ENCODE measurements at places on chromosomes 3 and 15.

GRCh38 chr3:118970819-118971218 lies 63.8 kb downstream of the IGSF11 start:
- no peak for DNase-seq

GRCh38 chr15:63497642-63498467 lies 6.5 kb upstream of the USP3 start:
- no peak for DNase-seq

DNA sequence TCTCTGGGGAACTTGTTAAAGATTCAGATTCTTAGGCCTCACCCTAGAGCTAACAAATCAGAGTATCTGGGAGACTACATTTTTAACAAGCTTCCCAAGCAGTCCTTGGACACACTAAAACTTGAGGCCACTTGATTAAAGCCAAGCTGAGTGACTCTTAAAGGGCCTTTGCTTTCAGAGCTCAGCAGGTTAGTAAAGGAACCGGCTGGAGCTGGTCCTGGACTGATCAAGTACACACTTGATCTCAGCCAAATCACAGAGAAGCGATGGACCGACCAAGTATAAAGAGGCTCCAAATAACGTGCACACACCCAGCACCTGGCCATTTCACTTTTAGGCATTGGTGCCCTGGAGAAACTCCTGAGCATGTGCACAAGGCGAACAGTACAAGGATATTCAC lies 12.9 kb upstream of the TM6SF1 start:
- no peak for DNase-seq

GRCh38 chr15:57085267-57085666 lies 166.8 kb downstream of the TCF12 start:
- no peak for DNase-seq

DNA sequence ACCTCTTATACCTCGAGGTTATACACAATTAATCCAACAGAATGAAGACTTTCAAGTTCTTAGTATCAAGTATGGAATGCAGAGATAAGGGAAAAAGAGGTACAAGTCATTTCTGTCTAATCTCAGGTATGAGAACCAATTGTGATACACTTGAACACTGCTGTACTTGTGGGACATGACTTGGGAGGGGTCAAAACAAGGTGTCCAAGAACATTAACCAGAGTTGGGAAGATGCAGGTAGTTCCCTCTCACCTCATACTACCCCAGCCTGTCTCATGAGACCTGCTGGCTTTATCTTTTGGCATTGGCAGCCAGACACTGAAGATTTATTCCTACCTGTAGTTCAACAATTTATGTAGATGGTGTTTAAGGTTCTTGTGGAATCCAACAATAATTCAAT lies 209.7 kb downstream of the NR1D2 start:
- DNase-seq: no peak

DNA sequence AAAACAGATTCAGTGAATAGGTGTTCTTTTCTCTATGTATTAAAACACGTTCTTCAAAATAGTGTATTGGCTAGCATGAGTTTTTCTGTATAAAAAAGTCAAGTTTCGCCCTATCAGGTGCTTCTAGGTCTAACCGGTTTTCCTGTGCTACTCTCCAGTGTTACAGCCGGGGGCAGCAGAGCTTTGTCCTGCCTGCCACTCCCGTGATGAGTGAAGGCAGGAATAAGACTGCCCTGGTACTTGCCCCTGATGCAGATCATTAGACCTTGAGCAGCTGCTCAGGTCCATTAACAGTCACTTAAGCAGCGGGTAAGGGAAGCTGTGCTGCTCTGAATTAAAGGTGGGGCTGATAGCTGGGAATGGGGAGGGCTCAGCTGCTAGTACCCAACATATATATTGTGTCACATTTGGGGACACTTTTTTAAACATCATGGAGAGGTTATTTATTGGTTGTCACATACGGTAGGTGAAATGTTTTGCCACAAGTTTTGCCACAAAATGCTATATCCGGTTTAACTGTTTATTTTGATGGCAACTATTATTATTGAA lies 1.3 kb upstream of the UNC13C start:
- DNase-seq: no peak

GRCh38 chr15:52438047-52438446 lies 90.6 kb downstream of the MYO5A start:
- no peak for DNase-seq

- no peak for DNase-seq
Measured at GRCh38 chr3:34178415-34178814, 380.0 kb downstream of the PDCD6IP start.

DNA sequence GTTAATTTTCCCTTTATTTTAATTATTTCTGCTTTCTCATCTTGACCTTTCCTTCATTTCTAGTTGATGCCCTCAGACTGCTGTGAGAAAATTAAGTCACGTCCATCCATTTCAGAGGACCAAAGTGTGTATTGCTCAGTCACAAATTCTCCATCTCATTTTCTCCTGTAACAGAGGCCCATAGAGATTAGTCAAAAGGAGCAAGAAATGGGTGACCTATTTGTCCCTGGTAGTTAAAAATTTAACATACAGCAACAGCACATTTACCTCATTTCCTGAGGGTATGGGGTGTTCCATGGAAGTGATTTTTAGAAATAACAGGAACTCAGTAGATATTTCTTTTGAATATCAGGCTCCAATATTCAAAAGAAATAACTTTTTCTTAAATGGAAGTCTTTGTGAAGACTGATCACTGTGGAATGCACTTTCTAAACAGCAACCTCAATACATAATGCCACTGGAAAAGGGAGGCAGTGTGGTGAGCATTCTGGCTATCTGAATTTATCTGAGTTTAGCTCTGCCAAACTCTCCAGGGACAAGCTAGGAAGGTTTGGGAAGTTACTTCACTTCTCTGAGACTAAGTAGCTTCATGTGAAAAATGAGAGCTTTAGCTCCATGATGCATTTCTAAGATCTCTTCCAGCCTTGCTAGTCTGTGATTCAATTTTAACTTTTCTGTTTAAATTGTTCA lies 808.2 kb downstream of the SQOR start:
- no peak for DNase-seq

DNA sequence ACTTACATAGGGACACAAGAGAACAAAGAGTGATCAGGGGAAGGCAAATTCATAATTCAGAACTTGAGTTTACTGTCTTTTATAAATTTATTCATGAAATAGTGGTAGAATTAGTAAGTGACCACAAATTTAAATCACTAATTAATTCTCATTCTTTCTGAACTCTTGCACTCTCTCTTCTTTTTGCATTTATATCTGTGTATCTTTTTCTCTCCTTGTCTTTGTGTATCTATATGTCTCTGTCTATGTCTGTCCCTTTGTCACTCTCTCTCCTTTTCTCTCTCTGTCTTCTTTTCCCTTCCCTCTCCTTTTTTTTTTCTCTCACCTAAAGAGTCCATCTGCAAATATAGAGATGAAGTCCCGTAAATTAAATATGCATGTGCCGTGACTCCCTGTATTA lies 31.5 kb downstream of the RBMS3 start:
- no peak for DNase-seq

GRCh38 chr3:115974940-115975339 lies 351.6 kb downstream of the GAP43 start:
- DNase-seq: no peak

GRCh38 chr3:72679540-72680198 lies 168.6 kb downstream of the SHQ1 start:
- no peak for DNase-seq

GRCh38 chr15:71559616-71560015 lies 250.7 kb upstream of the NR2E3 start:
- DNase-seq: no peak

DNA sequence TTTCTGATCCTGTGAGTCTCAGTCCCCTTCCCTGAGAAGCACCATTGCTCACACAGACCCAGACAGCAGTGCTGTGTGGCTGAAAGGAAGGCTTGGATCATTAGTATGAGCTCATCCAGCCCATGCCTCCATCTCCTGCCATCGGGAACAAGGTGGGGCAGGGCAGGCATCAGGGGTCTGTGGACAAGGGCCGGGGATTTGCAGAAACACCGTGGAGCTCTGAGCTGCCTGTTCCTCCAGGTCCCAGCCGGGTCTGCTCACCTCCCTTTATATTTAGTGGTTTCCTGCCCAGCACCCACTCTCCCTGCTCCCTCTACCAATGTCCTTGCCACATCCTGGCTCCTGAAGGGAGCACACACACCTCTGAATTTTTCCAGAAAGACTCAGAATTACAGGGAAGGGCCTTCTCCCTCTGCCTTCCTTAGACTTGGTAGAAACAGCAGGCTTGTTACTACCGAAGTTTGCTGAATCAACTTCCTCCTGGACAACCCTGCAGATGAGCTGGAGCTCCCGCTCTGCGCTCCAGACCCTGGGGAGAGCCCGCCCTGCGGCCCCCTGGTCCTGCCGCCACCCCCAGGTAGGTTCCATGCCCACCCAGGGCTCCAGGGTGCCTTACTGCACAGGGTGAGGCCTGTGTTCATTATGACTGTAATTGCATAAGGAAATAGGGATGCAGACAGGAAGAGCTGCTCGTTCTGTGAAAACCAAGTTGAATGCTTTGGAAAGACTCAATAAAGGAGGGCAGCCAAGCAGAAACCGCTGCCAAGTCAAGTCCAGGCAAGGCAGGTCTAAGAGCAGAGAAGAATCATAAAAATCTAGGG lies 128.1 kb downstream of the NSMCE3 start:
- DNase-seq: no peak

DNA sequence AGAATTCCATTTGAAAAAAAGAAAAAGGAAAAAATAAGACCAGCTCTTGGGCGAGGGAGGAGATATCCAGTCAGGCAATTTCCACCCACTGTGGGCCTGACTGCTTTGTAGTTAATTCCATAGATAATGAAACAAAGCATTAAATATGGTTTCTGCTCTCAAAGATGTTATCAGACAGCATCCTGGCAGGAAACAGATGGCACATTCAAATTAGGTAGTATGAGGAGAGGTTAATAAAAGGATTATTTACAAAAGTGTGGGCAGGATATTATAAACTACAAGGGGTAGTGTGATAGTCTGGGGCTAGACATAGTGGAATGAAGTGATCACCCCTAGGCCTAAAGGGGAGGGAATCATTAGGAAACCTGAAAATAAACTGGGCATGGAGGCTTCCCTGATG lies 193.2 kb downstream of the CLSTN2 start:
- DNase-seq: no peak

GRCh38 chr3:128098234-128098633 lies 25.4 kb downstream of the RUVBL1 start:
- no peak for DNase-seq

GRCh38 chr3:176167272-176167671 lies 1030.0 kb downstream of the TBL1XR1 start:
- DNase-seq: no peak

GRCh38 chr3:56147354-56147753 lies 320.9 kb downstream of the ERC2 start:
- DNase-seq: no peak

GRCh38 chr15:88794001-88794400 lies 9.2 kb upstream of the ACAN start:
- no peak for DNase-seq

GRCh38 chr3:57700737-57701136 lies 7.9 kb upstream of the DENND6A start:
- no peak for DNase-seq

- no peak for DNase-seq
Measured at GRCh38 chr3:125606291-125606690, 11.0 kb upstream of the OSBPL11 start.

- DNase-seq: no peak
Measured at GRCh38 chr3:24287755-24288450, 206.7 kb downstream of the THRB start.

GRCh38 chr3:4976109-4976508 lies 3.1 kb upstream of the BHLHE40 start:
- DNase-seq: no peak

- no peak for DNase-seq
Measured at GRCh38 chr3:161489395-161489794, 7.2 kb upstream of the OTOL1 start.

GRCh38 chr3:156131241-156131640 lies 10.9 kb downstream of the KCNAB1 start:
- DNase-seq: no peak

- no peak for DNase-seq
Measured at GRCh38 chr15:101050623-101051290, 131.6 kb downstream of the LRRK1 start.

- no peak for DNase-seq
Measured at GRCh38 chr15:68318931-68319909, 41.7 kb downstream of the FEM1B start.

GRCh38 chr3:125643172-125643571 lies 47.9 kb upstream of the OSBPL11 start:
- DNase-seq: no peak

DNA sequence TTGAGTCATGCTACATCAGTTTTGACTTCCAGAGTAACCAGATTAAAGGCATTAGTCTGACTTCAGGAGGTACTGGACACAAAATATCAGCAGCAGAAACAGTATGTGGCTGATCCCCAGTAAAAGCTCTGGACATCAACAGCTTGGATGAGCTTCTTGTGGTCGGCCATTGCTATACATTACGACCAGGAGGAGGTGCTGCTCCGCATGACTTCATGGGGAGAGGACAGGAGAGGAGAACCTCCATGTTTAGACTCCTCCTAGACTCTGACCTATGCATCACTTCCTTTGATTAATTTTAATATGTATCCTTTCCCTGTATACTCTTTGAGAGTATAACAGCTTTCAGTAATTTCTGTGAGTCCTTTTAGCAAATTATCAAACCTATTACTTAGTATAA lies 285.6 kb upstream of the ARHGEF26 start:
- DNase-seq: no peak

- no peak for DNase-seq
Measured at GRCh38 chr3:114005481-114005880, 50.8 kb downstream of the CCDC191 start.

DNA sequence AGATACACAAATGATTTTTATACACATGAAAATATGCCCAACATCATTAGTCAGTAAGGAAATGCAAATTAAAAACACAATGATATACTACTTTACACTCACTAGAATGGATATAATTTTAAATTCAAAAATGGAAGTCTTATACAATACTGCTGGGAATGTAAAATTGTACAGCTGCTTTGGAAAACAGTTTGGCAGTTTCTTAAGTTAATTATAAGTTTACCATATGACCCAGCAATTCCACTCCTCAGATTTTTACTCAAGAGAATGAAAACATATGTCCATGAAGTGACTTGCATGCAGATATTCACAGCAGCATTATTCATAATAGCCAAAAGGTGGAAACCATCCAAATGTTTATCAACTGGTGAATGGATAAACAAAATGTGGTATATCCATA lies 281.3 kb downstream of the EPHB1 start:
- no peak for DNase-seq

All from stimulated activated CD8-positive, alpha-beta memory T cell treated with anti-CD3 and anti-CD28 coated beads, Interleukin-4, amount 100 ng/mL, for 1 hour (primary cell).